ENCODE measurements at places on chromosomes 12 and 14. TPM values are rescaled to one million over a fixed set of nuclear protein-coding genes. Genes with fewer than 3 reads are reported as not detected.

RNASE3 gene
- not detected for total RNA-seq

GLS2 gene
- 6.0 TPM for total RNA-seq

STAT6 gene
- 65.3 TPM for total RNA-seq

CHGA gene
- 0.07 TPM for total RNA-seq

WDR89 gene
- 4.7 TPM for total RNA-seq

PRKD1 gene
- 0.71 TPM for total RNA-seq

CACNA2D4 gene
- total RNA-seq, result not detected

RIMKLB gene
- total RNA-seq, result 24.7 TPM

PIWIL1 gene
- 0.07 TPM for total RNA-seq

PTPRO gene
- total RNA-seq, result 0.21 TPM

SLC24A4 gene
- under 0.01 TPM for total RNA-seq

NT5DC3 gene
- total RNA-seq, result 9.5 TPM

IAPP gene
- total RNA-seq, result not detected

ZFYVE1 gene
- 5.2 TPM for total RNA-seq

PRH2 gene
- total RNA-seq, result not detected

TMEM121 gene
- 4.5 TPM for total RNA-seq

NXPH4 gene
- 9.3 TPM for total RNA-seq

RD3L gene
- total RNA-seq, result not detected

KCNMB4 gene
- total RNA-seq, result 2.0 TPM

SLC2A14 gene
- total RNA-seq, result 0.05 TPM

LMBR1L gene
- 13.4 TPM for total RNA-seq

REM2 gene
- 0.28 TPM for total RNA-seq

CAMKK2 gene
- 20.5 TPM for total RNA-seq

EML5 gene
- total RNA-seq, result 0.51 TPM

P2RX2 gene
- total RNA-seq, result not detected

GPR137C gene
- total RNA-seq, result not detected

MYO1H gene
- 1.3 TPM for total RNA-seq

BHLHE41 gene
- total RNA-seq, result 0.35 TPM

MUCL1 gene
- 4.7 TPM for total RNA-seq

TAS2R46 gene
- total RNA-seq, result not detected

DAO gene
- total RNA-seq, result not detected

MED6 gene
- 20.6 TPM for total RNA-seq

PLEKHD1 gene
- total RNA-seq, result not detected

All from airway epithelial cell (primary cell).